PC-9 (cell line): ENCODE measurements at places on chromosomes 2 and 18. TPM values are rescaled to one million over a fixed set of nuclear protein-coding genes. Genes with fewer than 3 reads are reported as not detected.

The SRD5A2 gene
- not detected in 2 replicates for total RNA-seq

The CD207 gene
- not detected in 2 replicates for total RNA-seq

The GALNT13 gene
- 3.6 and 4.0 TPM in 2 replicates for total RNA-seq

The KANSL3 gene
- 52.0 and 53.8 TPM in 2 replicates for total RNA-seq

The ADAM23 gene
- total RNA-seq = 8.9 and 12.0 TPM in 2 replicates

The TMEM247 gene
- total RNA-seq = not detected in 2 replicates

The ILKAP gene
- total RNA-seq = 55.6 and 65.2 TPM in 2 replicates

The PSMA8 gene
- total RNA-seq = not detected in 2 replicates
